K562 (cell line): ENCODE measurements at places on chromosomes 4 and X.

GRCh38 chr4:81255524-81255923 lies 40.5 kb upstream of the PRKG2 start:
- no peak for DNase-seq

DNA sequence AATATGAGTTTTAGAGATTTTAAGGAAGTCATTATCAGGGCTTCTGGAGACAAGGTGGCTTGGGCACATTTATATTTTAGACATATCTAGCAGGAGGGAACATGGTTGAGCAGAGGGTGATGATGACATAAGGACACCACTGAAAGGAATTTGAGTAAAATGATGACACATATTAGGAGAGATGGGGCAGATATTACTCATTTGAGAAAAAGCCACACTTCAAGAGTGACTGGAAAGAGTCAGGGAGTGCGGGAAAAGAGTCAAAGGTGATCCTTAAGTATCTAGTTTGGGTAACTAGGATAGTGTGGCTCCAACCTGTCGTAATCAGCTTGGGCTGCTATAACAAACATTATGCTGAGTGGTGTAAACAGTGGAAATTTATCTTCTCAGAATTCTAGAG lies 377.7 kb downstream of the PACRGL start:
- no peak for DNase-seq

DNA sequence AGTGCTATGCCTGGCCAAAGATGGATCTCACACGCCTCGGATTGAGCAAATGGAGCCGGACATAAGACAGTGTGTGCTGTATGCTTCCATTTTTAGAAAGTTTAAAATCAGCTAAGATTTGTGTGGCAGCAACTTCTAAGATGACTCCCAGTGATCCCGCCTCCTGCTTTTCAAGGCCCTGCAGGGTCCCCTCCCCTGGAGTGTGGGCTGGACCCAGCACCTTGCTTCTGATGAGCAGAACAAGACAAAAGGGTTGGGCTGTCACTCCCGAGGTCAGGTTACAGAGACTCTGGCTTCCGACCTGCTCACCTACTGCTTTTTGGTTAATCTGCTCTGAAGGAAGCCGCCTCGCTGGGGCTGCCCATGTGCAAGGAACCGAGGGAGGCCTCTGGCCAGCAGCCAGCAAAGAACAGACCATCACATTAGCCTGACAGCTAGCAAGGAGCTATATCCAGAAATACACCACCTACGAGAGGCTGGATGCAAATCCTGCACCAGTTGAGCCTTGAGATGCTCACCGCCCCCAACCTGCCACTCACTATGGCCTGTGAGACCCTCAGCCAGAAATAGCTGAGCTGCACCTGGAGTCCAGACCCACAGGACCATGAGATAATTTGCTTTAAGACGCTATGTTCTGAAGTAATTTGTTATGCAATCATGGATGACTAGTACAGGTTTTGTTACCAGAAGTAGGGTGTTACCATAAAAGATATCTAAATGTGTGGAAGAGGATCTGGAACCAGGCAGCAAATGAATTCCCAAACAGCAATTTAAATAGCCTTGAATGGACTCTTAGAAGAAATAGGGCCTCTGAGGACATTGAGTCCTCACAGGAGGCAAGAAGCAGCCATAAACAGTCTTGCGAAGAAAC lies 47.6 kb downstream of the CRMP1 start:
- no peak for DNase-seq

DNA sequence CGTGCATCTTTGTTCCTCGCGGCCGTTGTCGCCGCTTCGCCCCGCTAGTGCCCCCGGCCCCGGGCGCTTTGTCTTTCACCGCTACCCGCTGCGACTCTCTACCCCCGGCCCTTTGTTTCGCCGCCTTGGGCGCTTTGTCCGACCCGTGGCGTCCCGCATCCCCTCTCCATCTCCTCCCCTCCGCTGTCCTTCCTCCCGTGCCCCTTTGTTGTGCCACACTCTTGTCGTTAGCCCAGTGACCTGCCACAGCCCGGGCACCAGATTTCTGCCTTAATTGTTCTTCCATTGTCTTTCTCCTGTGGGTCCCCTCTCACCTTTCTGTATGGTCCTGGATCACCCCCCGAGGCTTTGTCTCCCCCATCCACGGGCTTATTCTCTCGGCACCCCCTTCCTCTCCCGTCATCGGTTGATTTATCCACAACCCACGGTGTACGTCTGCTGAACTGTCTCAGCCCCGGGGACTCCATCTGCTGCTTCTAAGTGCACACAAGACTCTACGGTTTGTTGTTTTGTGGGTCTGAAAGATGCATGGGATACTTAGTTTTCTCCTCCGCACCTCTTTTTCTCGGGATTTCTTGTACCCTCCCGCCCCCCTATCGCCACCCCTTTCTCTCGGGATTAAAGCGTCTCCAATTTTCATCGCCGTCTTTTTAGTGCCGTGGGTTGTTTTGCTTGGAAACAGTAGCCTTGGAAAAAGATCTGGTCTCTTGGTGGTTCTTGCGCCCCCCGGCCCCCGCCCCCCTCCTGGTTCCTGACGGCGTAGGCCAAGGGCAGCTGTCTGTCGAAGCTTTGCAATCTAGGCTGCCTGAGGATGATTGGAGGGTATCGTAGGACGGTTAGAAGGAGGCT lies 783 bp downstream of the RBPJ start:
- no peak for DNase-seq

DNA sequence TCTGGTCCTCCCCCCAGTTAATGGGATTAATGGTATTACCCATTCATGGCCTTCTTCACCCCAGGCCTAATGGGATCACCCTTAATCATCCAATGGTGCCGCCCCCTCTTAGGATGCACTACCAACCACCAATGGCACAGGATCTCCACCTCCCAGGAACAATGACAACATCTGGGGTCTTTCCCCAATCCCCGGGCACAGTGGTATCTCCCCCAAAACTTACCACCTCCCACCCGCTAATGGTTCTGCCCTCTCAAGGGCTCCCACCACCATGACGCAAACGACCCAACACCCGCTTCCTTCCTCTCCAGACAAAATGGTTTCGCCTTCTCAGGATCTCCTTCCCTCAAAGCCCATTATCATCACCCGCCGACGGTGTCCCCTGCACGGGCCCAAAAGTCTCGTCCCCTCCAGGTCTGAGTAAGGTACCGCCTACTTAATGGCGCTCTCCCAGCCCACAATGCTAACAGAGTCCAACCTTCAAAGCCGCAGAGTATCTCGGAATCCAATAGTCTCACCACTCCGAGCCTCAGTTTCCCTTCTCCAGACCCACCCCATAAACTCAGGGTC lies 458 bp downstream of the GRIPAP1 start:
- DNase-seq, result peak; percentile 62
